Stimulated activated CD4-positive, alpha-beta T cell treated with anti-CD3 and anti-CD28 coated beads, Interleukin-12 subunit alpha, Interleukin-12 subunit beta, amount 100 ng/mL, for 24 hours (primary cell): ENCODE measurements at places on chromosomes 3 and 15.

DNA sequence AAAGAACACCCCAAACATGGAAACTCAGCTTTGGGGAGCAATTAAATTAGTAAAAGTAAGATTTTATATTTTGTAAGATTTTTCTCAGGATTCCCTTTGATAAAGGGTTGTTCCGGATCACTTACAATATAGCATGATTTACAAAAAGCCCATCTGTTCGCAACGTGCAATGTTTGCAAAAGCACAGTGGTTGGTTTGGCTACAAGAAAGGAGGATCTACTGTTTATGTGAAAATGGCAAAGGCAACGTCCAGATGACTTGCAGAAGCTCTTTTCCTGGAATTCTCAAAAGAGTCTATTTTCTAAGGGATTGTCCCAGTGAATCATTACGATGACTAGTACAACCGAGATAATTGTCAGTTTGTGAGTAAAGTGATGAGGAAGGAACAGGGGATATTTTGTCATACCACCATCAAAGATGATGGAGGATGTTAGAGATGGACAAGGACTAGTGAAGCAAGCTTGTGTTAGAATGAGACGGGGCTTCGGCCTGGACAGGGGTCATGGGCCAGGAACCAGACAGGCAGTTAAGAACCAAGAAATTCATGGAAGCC is 71.6 kb downstream of the CRYGS start:
- no peak for DNase-seq

DNA sequence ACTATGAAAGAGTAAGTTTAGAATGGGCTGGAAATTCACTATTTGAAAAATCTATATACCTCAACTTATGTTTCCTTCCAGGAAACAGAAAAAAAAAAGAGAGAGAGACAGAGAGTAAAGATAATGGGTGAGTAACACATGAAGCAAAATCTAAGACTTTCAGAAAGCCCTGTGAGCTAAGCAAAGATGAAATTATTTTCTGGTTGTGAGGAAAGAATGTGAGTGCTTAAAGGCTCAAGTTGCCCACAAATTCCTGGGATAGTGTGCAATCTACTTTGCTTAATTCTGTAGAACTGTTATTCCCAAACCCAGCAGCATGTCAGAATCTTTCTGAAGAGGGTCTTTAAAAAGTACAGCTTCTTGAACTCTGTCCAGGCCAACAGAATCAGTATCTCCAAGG is 337.7 kb upstream of the AGTR1 start:
- no peak for DNase-seq

DNA sequence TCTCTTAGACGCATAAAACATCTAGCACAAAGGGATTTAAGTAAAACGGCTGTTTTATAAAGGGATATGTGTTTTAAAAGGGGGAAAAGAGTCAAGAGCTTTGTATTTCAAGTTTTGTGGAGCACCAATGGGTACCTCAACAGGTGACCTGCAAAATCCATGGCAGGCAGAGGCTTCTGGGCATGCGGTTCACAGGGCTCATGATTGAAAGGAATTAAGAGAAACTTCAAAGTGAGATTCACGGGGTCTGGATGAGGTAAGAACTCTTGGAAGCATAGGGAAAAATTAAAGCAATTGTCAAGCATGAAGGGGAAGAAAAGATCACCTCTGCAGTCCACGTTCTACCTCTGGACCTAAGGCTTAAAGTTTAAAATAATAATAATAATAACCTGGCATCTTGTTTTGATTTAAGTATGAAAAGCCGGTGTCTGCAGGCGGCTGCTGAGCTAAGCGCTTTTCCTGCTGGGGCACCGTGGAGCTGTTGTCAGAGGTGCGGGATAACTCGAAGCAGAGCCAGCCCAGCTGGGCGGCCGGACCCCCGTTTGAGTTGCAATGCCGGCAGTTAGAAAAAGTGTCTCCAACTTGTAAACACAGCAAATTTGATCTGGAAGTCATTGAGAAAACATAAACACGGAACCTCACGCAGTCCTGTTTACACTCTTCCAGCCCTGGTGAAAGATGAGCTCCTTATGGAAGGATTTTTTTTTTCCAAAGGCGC is 40.5 kb downstream of the HES1 start:
- DNase-seq: no peak

GRCh38 chr3:70530626-70531025 is 218.2 kb upstream of the MDFIC2 start:
- DNase-seq: no peak

- DNase-seq: no peak
Observed at GRCh38 chr3:193145248-193145647, 95.8 kb upstream of the PLAAT1 start.

DNA sequence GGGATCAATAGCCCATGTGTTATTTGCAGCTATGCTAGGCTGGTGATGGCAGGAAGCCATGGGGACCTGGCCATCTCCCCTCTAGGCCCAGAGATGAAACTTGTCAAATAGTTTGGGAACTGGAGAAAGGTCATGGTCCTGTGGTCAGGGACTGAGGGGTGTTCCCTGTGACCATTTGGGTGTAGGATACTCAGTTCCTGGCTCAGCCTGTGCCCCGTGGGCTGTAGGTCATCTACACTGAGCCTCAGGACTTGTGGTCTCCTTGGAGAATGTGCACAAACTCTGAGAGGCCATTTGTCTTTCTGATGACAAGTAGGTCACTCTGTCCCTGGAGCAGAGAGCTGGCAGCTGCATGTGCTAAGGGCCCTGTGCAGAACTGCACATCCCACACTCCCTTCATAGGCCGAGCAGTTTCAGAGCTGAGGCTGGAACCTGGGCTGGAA is 17.5 kb downstream of the GASK1A start:
- DNase-seq: no peak
